SHP77 (cell line): ENCODE measurements at places on chromosomes 2 and 18.

DNA sequence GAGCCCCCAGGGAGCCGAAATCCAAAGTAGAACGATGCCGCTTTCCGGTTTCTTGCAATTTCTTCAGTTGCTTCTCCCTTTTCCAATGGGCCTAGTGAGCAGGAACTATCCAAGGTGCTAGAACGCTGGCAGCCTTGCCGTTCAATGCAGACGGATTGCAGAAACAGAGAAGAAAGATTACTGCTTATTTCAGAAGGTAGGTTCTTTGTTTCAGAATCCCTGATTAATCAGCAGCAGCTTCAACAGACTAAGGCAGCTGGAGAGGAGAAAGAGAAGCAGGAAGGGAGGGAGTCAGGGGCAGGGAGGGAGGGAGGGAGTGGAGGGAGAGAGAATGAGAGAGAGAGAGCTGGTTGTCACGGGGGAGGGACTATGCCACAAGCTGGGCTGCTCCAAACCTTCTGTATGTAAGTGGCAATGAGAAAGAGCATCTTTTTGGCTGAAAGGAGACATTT, 576 bp downstream of the NYAP2 start:
- peak; percentile 82 for DNase-seq

DNA sequence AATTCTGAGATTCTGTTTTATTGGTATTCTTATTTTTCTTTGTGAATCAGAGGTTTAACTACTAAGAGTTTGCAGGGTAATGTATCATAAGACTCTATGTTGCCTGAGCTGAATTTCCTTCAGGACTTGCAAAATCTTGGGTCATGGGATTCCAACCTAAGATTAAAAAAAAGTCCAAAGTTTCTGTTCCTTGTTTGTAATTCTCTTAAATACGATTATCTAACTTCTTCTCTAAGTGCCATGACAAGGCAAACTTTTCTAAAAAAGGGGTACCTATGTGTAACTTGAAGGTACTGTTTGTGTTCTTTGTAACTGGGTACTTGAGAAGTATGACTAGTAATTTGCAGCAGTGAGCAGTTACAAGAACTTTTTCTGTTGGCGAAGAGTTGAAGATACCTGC, 181.3 kb upstream of the ZEB2 start:
- DNase-seq = no peak

GRCh38 chr18:45274026-45274425, 341.2 kb upstream of the SLC14A2 start:
- DNase-seq = no peak

- DNase-seq = no peak
Observed at GRCh38 chr2:142127248-142127647, 3.6 kb downstream of the LRP1B start.

- DNase-seq = no peak
Observed at GRCh38 chr2:158116936-158117335, 15.3 kb downstream of the UPP2 start.

DNA sequence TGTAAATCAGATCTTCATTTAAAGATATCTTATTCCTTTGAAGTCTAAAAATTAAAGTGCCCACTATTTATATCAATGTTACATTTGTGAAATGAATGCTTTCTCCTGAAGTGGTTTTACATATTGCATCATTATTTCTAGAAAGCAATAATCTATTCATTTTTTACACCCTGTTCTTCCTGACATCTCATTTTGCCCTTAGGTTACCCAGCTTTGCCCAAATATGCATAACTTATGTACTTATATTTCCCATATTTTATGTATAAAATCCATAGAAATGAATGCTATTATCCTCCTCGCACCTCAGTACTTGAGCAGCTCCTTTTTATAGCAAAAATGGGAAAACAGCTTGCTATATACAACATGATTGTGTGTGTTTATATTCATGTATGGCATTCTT, 396.5 kb upstream of the DSEL start:
- DNase-seq = no peak

- DNase-seq = peak; percentile 38
Observed at GRCh38 chr2:209661286-209661894, 110.2 kb upstream of the UNC80 start.

GRCh38 chr18:26407736-26408601, 140.4 kb downstream of the KCTD1 start:
- no peak for DNase-seq

DNA sequence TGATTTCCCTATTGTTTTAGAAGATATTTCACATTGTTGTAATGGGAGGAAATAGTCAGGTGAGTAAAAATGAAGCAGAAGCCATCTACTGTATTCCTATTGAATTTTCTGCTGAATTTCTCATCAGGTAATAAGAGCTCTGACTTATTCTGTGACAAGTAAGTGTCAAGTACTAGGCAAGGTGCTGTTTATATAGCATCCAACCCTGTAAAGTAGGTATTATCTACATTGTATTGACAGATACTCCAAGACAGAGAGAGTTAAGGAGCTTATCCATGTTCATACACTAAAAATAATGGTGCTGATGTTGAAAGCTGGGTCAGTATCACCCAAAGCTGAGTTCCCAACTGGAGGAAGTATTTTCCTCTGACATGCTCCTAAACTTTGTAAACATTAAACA, 106.0 kb downstream of the KCNJ3 start:
- DNase-seq = no peak

GRCh38 chr2:124001696-124002430, 23.2 kb upstream of the CNTNAP5 start:
- DNase-seq = no peak

DNA sequence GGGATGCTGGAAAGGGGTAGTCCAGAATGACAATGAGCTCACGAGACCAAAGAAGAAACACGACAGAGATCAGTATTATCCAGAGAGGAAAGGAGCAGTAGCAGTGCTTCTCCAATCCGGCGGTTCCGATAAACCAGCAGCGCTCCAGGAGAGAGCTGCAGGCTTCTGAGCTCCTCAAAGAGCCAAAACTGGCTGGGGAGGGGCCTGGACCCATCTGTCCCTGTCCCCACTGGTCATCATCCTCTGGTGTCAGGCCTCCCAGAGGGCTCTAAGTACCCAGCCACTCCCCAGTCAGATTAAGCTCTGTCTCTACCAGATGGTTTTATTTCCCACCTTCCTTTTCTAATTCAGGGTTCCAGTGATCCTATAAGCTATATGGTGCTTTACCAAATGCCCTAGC, 23.2 kb downstream of the DNAJC27 start:
- no peak for DNase-seq

DNA sequence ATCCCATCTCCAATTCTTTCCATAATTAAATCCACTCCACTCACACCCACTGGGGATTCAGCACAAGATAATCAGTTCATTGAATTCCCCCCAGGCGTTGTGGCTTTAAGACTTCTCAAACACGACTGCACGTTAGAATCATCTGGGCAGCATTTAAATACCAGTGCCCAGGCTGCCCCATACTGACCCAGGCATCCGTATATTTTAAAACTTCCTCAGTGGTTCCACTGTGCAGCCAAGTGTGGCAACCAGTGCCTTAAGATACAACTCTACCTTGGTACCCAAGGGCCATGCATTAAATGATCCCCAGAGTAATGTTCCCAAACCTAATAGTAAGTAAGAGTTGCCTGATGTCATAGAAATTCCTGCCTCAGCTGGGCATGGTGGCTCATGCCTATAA, 54.3 kb upstream of the BZW1 start:
- DNase-seq = no peak

DNA sequence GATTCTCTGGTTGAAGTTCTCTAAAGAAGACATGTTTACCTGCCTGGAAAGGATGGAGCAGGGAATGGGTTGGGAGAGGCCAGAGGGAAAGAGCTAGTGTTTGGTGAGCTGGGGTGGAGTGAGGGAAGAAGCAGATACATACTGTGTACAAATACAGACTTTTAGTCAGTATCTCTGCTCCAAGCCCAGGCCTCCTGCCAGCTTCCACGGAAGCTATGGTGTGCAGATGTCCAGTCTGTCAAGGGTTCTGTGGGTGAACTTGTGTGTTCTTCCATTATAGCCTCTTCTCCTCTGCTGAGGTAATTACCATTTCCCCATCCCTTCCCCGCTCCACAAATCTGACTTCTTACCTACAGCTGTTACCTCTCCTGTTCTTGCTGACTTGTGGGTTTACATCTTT, 208.6 kb downstream of the HRH4 start:
- no peak for DNase-seq

- no peak for DNase-seq
Observed at GRCh38 chr2:181910028-181910831, 18.7 kb downstream of the ITPRID2 start.

GRCh38 chr18:7272311-7273049, 41.6 kb downstream of the LRRC30 start:
- peak; percentile 18 for DNase-seq

DNA sequence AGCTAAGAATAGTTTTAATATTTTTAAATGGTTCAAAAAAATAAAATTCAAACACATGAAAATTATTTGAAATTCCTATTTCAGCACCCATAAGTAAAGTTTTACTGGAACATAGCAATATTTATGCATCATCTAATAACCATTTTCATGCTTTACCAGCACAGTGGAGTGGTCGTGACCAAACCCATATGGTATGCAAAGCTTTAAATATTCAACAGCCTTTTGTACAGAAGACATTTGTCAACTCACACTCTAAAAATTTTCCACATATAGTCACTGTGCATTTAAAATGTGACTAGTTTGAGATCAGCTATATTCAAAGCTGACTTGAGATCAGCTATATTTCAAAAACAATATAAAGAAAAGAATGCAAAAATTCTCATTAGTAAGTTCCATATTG, 46.2 kb downstream of the PUM2 start:
- no peak for DNase-seq

- DNase-seq = no peak
Observed at GRCh38 chr2:226151157-226151556, 648.5 kb downstream of the IRS1 start.

GRCh38 chr2:162242586-162243280, 512 bp downstream of the FAP start:
- DNase-seq = no peak

DNA sequence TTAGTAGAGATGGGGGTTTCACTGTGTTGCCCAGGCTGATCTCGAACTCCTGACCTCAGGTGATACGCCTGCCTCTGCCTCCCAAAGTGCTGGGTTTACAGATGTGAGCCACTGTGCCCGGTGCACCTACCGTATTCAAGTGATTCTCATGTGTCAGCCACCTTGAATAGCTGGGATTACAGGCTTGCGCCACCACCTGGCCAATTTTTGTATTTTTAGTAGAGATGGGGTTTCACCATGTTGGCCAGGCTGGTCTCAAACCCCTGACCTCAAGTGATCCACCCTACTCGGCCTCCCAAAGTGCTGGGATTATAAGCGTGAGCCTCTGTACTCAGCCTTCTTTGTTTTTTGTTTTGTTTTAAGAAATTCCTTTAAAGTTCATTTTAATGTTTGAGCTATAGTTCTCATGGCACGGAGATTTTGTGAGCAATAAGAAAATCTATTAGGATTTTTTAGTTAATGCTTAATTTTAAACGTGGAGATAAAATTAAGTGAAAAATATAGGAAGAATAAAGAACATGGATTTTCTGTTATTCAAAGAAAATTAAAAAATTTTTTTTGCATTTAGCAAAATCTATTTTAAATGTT, 242.6 kb downstream of the PHLPP1 start:
- peak; percentile 48 for DNase-seq

GRCh38 chr2:157258520-157259326, 1.2 kb downstream of the GALNT5 start:
- DNase-seq = no peak

DNA sequence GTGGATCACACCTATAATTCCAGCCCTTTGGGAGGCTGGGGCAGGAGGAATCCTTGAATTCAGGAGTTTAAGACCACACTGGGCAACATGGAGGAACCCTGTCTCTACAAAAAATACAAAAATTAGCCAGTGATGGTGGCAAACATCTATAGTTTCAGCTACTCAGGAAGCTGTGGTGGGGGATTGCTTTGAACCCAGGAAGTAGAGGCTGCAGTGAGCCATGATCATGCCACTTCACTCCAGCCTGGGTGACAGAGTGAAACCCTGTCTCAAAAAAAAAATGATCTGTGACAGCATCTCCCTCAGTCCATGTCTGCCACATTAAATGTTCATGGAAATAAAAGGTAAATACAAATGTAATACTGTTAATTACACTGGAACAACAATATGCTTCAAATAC, 121.4 kb upstream of the COL5A2 start:
- DNase-seq = no peak

DNA sequence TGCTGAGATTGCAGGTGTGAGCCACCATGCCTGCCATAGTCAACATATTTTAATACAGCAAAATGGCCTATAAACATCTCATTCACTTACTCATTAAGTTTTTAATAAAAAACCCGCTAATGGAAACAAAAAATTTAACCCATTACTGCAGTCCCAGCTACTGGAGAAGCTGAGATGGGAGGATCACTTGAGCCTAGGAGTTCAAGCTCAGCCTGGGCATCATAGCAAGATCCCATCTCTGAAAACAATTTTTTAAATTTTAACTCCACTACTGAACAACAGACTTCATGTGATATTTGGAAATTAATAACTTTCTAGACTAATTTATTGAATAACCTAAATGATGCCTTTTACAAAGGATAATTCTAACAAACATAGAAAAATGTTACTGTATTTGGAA, 5.4 kb downstream of the PPP4R3B start:
- DNase-seq = no peak

- DNase-seq = peak; percentile 71
Observed at GRCh38 chr2:132621131-132621875, 48.7 kb downstream of the LYPD1 start.

- DNase-seq = peak; percentile 72
Observed at GRCh38 chr2:237540823-237541222, 25.6 kb upstream of the PRLH start.

DNA sequence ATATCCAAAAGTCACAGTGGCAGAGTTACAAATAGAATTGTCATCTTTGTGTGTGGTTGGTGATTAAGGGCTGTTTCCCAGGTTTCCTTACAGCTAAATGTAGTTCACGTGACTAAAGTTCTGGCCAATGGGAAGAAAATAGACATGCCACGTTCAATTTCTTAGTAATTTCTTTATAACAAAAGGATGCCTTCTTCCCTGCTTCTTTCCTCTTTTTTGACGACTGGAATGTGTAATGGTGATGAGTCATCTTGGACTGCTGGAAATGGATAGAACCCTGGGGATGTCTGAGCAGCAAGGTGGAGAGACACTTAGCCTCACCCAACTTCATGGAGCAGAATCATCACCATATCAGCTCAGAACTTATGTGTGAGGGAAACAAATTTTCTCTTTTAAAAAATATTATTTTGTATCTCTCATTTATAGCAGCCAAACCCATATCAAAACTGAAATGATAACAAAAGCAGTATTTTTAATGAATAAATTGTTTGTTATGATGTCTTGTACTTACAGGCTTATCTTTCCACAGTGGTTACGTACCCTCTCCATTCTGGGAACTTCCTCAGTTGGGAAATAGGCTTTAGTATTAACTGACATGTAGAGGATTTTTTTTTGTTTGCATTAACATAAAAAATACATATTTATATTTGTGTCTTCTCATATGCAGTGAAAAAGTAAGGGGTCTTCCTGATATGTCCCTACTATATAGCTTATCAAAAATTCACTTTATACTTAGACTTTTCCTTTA, 91.1 kb upstream of the CDH2 start:
- no peak for DNase-seq

- no peak for DNase-seq
Observed at GRCh38 chr2:22991844-22992243, 393.1 kb upstream of the KLHL29 start.
